GM10248 (cell line): ENCODE measurements at places on chromosomes 1 and 21.

DNA sequence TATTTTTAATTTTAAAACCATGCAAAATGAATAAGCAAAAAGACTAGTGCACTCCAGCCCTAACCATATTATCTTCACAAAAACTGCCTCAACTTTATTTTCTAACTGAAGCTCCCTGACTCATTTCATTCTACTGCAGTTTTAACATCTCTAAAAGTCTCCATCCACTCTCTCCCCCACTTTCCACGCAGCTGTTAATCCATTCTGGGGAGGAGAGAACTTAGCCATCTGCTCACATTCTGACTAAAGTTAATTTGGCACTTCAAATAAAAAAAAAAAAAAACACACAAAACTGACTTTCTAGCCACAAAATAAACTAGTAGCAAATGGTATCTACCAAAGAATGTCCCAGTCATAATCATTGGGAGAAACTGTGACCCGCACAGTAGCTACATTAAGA lies 5.4 kb upstream of the MYBPHL start:
- DNase-seq, result no peak

GRCh38 chr1:84675106-84675505 lies 15.2 kb downstream of the SSX2IP start:
- no peak for DNase-seq

GRCh38 chr1:97904534-97904933 lies 16.3 kb downstream of the DPYD start:
- no peak for DNase-seq

GRCh38 chr1:17419626-17420328 lies 19.7 kb downstream of the RCC2 start:
- DNase-seq, result peak; percentile 83

GRCh38 chr1:25072461-25072860 lies 142.4 kb upstream of the RUNX3 start:
- no peak for DNase-seq

DNA sequence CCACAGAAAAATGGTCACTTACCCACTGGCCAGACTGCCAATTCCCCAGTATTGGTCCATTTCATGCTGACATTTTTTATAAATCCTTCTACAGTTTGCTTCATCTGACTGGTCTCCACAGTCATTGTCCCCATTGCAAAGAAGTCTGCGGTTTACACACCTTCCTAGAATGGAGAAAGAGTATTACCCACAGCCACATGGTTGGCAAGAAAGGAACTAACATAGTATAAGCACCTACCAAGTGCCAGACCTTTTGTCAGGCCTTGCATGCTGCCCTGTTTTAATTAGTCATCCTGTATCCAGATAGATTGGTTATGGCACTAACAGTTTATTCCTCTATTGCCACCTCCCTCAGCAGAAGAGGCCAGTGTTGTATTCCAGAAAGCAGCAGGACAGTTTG lies 11.2 kb downstream of the C8B start:
- DNase-seq, result no peak

DNA sequence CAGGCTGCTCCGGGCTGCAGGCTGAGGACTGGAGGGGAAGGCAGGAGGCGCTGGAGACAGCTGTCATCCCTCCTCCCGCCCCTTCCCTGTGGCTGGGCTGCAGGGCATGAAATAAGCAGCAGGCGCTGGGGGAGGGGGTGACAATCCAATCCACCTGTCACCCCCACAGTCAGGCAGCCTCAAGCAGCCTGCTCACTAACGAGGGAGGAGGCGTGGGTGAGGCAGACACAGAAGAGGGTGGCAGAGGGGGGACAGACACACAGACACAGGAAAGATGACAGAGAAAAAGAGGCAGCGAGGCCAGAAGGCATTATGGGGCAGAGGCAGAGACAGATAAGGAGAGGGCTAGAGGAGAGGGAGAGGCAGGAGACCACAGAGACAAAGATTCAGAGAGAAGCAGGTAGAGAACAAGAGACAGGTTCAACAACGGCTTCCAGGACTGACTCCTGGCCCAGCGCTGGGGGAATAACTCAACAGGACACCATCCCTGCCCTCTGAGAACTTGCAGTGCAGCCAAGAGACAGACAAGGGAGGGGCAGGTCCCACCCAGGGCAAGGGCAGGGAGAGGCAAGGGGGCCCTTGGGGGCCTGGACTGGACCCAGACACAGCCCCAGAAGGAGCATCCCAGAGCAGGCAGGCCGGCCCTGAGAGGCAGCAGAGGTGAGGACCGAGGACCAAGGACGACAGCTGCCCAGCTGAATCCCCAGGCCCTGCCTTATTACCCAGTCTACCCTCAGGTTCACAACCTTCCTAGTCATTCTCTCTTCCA lies 11.2 kb downstream of the MEF2D start:
- DNase-seq, result no peak

DNA sequence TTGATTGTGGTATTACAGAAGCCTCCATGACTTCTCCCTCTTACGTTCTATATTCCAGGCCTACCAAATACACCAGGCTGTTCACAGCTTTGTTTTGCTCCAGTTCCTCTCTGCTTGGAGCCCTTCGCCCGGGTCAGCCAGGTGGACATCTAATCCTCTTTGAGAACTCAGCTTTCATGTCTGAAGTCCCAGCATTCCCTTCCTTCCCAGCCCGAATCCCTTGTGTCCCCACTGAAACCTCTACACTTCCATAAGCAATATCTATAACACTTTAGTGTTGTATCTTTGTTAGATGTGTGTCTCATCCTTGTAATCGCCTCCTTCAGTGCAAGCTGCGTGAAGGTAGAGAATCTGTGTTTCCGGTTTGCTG lies 1.9 kb downstream of the RNF11 start:
- DNase-seq, result no peak

DNA sequence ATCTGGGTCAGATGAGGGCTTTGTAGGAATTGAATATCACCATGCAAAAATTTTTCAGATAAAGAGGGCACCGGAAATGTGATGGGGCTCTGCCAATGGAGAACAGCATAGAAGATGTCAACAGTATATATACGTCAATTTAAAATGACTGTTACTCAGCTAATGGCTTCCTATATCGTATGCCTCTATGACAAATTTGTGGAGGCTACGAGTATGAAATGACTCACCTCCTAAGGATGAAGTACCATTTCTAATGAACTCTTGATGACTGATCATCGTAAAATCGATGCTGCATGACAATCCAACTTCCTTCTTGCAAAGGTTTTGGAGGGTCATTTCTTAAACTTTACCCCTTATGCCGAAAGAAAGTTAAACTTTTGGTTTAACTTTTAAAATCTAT lies 450.3 kb upstream of the ZP4 start:
- DNase-seq, result no peak

DNA sequence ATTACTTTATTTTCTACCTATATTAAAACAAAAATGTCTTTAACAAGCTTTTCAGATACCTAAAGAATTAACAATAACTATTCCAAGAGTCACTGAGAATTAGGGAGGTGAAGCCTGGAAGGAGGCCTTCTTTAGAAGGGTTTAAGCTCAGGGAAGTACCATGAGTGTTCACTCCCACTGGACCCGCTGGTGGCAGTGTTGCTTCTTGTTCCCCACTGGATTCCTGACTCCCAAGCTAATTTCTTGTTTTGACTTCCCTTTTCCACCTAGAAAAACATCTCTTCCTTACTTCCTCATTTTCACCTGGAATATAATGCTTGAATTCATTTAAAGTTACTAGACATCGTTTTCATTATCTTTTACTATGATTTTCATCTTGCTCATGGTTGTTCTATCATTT lies 264.2 kb downstream of the HMCN1 start:
- no peak for DNase-seq

DNA sequence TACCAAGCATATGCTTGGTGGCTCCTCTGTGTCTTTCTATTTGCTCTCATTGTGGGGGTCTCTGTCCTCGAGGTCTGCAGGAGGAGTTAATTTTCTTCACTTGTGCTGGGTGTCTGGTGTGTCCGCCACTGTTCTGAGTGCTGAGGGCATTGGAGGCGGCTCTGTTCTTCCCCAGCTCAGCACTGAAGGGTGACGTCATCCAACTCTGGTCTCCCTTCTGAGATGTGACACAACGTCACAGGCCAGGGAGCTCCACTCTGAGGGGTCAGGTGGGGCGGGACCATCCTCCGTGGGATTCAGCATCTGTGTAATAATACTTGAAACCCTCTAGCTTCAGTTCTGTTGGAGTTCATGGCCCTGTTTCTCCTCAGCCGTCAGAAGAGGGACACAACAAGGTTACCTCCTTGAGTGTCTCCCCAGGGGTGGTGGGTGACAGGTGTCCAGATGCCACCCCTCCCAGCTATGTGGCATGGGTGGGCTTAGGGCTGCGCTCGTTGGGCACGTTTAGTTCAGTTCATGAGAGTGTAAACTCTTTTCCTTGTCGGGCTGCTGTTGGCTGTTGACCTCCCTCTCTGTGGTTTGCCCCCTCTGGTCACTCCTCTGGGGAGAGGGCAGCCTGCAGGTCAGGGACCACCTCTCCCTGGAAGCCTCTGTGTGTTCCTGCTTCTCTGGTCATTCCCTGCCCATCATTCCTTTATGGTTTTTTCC lies 3.1 kb downstream of the IBA57 start:
- no peak for DNase-seq

DNA sequence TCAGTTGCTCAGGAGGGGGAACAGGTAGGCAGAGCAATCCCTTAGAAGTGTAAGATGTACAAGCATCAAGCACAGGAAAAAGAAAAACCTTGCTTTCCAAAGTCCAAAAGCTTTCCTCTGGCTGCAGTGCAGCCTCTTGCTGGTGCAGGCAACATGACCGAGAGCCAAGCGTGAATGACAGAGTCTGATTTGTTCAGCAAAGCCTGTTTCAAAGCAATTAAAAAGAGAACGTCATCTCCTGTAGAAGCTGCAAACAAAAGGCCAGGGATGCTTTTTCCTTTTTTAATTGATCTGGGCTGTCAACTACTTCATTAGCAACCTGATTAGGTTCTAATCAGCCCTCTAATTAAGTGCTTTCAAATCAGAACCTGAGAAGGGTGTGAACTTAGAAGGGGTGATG lies 38.2 kb upstream of the PLA2G2C start:
- DNase-seq, result no peak

DNA sequence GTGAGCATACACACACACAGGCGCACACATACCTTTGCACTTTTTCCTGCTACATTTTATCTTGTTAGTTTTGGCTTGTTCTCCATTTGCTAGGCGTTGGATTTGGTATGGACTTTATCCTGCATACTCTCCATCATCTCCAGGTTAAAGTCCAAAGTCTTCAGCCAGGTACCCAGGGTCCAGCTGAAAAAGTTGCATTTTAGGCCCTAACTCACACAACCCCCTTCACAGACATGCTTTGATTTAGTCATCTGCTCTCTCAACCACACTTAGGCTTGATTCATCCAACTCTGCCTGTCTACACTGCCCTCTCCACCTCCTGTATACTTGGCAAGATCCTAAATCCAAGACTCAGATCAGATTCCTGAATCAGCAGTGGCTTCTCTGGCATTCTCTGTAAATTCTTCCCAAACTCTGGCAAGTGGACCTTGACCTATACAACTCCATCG lies 10.7 kb upstream of the LAMB3 start:
- no peak for DNase-seq

GRCh38 chr21:45779226-45779625 lies 135.7 kb downstream of the PCBP3 start:
- no peak for DNase-seq

DNA sequence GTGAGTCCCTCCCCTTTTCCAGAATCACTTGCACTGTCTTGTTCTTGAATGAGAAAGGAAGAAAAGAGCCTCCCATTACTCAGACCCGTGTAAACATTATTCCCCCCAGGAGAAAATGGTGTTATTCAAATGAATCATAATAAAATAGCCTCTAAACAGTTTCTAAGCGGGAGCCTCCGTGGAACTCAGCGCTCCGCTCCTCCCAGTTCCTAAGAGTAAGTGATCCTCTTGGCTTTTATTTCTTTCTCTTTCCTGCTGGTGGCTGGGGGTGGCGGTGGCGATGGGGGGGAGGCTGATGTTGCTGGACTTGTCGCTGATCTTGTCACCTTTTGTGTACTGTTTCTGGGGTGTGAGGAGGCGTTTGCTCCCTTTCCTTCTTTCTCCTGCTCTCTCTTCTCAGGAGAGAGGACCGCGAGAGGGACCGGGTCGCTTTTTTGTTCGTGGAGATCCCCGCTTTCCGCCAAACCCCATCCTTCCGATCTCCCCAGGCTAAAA lies 781 bp downstream of the PROX1 start:
- no peak for DNase-seq

- DNase-seq, result no peak
Observed at GRCh38 chr1:31669786-31670592, 25.3 kb upstream of the PEF1 start.

DNA sequence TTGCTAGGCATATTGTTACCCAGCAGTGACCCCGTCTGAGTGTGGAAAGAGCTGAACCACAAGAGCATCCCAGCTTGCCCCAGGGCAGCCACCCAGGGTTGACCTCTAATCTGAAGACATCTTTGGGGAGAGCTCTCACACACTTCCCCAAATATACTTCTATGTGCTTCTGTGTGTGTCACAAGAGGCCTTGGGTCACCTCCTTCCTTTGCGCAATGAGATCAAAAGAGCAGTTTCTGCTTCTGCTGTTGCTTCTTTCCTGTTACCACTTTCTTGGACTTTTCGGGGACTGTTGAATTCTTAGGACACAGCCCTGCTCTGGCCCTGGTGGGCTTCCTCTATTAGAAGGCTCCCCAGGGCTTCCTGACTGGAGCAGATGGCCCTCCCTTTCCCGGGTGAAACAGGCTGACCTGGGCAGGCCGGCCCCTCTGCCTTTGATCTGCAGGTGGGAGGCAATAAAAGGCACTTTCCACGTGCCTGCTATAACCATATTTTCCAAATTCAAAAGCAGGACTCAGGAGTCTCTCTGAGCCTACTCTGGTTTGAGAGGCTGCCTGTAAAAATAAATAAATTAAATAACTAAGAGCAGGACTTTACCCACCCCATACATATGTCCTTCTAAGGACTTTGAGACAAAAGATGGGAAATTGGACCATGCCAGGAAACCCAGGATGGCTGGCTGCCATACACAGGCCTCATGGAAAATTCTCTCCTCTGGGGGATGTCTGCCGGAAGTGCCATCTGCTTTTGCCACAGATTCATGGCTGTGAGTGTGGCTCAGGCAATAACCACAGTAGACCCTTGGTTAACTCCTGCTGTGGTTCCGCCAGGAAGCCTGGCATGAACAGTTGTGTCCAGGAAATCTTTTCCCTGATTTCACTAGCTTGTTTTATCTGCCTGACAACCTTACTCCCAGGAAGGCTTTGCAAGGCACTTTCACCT lies 28.3 kb upstream of the RCSD1 start:
- peak; percentile 61 for DNase-seq

DNA sequence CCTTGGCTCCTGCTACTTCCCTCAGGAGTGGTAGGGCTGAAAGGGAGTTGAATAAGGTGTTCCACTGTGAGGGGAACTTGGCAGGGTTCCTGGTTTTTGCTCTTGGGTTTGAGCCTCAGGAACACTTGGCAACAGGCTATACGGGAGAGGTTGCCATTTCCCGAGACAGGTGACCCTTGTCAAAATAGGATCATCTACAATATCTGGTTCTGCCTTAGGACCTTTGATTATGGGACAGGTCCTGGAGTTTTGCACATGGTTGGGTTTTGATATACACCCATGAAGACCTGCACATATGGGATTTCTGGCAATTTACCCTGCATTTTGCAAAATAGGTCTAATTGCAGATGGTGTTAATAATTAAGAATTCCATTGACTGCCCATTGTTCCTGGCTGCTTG lies 31.1 kb downstream of the YY1AP1 start:
- DNase-seq, result no peak

- no peak for DNase-seq
Observed at GRCh38 chr1:17470021-17470799, 30.7 kb upstream of the RCC2 start.

- DNase-seq, result no peak
Observed at GRCh38 chr1:218865591-218865990, 308.1 kb upstream of the LYPLAL1 start.
